ENCODE measurements at places on chromosomes 7 and 10.

GRCh38 chr7:47026780-47027361 lies 555.0 kb downstream of the TNS3 start:
- DNase-seq: peak; percentile 91

- DNase-seq: no peak
Observed at GRCh38 chr10:130244928-130245495, 108.8 kb downstream of the GLRX3 start.

DNA sequence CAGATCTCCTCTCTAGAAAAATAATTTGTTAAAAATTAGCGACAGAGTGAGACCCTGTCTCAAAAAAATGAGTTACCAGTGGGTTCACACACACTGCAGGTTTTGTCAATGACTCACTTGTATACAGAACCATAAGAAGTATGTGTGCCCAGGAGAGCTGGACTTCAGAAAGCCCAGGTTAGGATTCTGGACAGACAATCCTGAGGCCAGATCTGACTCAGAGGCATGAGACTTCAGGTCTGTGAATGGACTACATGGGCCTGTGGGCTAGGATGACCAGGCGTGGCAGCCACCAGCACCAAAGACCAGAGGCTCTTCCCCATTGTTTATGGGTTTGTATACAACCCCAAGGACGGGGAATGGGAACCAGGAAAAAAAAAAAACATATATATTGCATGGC lies 9.3 kb upstream of the ZNF438 start:
- no peak for DNase-seq

- no peak for DNase-seq
Observed at GRCh38 chr7:38565289-38565688, 65.9 kb downstream of the AMPH start.

- peak; percentile 61 for DNase-seq
Observed at GRCh38 chr7:107167483-107168232, 1.1 kb upstream of the HBP1 start.

- no peak for DNase-seq
Observed at GRCh38 chr10:120477743-120478141, 20.7 kb downstream of the PLPP4 start.

DNA sequence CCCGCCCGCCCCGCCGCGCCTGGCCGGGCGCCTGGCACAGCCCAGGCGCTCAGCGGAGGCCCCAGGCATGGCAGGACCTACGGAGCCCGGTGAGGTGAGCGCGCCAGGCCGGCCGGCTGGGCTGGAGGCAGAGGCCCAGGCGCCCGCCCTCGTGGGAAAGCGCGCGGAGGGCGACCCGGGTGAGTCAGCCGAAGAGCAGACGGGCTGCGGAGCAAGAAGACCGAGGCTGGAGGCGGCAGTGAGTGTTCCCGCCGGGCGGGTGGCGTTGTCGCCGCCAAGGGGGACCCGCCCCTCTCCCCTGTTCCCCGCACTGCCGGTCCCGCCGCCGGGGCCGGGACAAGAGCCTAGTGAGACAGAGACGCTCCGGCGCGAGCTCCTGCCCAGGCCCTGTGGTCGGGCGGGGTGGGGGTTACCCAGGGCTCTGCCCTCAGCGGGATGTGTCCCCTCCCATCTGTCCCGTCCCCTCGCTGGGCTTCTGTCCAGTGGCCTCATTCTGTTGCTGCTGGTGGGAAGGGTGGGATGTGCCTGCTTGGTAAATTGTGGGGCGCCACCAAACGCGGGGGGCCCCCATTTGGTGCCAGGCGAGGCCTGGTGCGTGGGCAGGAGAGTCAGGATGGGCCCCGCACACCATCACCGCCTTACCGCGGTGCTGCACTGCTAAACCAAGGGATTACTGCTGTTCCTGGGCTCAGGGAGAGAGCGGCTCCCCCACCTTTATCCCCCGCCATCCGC lies 17.0 kb upstream of the NODAL start:
- no peak for DNase-seq

DNA sequence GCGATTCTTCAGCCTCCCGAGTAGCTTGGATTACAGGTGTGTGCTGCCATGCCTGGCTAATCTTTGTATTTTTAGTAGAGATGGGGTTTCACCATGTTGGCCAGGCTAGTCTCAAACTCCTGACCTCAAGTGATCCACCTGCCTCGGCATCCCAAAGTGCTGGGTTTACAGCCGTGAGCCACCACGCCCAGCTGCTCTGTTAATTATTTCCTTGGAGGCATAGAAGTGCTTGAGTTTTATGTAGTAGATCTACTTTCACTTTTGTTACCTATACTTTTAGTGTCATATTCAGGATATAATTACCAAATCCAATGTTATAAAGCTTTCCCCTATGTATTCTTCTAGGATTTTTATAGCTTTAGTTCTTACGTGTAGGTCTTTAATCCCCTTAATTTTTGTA lies 1093.0 kb downstream of the GATA3 start:
- DNase-seq: no peak

GRCh38 chr7:22402250-22402649 lies 45.3 kb upstream of the RAPGEF5 start:
- no peak for DNase-seq

DNA sequence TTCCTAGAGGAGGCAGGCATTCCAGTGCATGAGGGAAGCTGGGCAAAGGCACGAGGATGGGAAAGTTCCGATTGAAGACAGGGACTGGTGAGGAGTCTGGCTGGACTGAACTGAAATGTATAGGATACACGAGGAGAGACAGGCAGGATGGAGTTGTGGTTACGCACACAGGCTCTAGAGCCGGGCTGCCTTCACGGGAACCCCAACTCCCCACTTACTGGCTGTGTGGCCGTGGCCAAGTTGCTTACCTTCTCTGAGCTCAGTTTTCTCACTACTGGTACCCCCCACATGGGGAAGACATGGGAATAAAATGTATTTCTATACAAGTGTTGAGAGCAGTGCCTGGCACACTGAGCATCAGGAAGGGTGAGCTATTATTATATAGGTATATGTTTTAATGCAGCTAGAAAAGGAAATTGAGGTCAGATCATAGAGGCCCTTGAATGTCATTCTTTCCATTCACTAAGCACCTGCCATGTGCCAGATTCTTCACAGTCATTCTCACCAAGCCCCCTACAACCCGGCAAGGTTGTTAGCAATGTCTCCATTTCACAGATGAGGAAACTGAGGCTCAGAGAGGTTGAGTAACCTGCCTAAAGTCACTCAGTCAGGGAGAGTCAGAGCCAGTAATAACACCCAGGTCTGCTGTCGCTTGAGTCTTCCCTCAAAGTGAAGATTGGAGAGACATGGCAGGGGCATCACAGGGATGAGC lies 9.7 kb downstream of the CHST3 start:
- no peak for DNase-seq

GRCh38 chr7:117901089-117901797 lies 28.0 kb upstream of the CTTNBP2 start:
- peak; percentile 48 for DNase-seq

GRCh38 chr7:40213291-40213690 lies 78.5 kb downstream of the SUGCT start:
- no peak for DNase-seq

- no peak for DNase-seq
Observed at GRCh38 chr10:49645871-49646870, 32.3 kb downstream of the CHAT start.

DNA sequence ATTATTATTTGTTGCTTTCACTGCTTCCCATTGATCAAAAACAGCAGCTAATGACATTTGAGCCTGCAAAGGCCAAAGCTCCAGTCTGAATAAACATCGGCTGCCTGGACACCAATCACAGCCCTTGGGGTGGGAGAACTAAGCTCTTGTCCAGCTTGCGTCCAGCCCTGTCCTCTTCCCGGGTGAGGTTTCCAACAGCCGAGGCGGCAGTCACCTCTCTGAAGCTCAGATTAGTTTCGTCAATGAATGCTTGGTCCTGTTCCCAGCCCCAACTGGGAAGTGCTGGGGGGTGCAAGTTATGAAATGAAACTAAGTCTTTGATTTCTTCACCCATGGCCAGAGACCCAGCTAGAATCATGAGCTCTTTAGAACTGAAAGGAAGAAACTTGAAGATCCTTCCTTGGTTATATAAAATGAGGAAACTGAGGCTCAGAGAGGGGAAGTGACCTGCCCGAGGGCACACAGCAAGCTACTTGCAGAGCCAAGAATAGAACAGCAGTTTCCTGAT lies 114.0 kb upstream of the TCF7L2 start:
- no peak for DNase-seq

- DNase-seq: no peak
Observed at GRCh38 chr10:49441488-49442476, 45.9 kb upstream of the DRGX start.

DNA sequence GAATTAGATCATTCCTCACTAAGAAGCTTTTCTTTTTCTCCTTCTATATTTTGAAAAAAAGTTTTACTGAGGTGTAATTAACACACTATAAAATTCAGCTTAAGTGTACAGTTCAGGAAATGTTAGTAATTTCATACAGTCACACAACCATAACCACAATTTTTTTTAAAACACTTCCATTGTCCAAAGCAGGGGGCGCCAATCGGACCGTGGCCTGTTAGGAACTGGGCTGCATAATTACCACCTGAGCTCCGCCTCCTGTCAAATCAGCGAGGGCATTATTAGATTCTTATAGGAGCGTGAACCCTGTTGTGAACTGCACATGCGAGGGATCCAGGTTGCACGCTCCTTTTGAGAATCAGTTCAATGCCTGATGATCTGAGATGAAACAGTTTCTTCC lies 427.1 kb downstream of the TFEC start:
- no peak for DNase-seq

- no peak for DNase-seq
Observed at GRCh38 chr7:65960351-65961074, 21.5 kb downstream of the GUSB start.

GRCh38 chr10:78684947-78685346 lies 383.8 kb upstream of the ZMIZ1 start:
- no peak for DNase-seq

- DNase-seq: no peak
Observed at GRCh38 chr7:104938741-104939390, 75.1 kb upstream of the KMT2E start.

- DNase-seq: no peak
Observed at GRCh38 chr10:97220355-97220754, 34.6 kb upstream of the SLIT1 start.

GRCh38 chr10:103111918-103112877 lies 80.9 kb downstream of the NT5C2 start:
- no peak for DNase-seq

- DNase-seq: no peak
Observed at GRCh38 chr10:118057361-118057760, 10.6 kb upstream of the RAB11FIP2 start.

- no peak for DNase-seq
Observed at GRCh38 chr10:80136134-80136571, 3.6 kb downstream of the PLAC9 start.

DNA sequence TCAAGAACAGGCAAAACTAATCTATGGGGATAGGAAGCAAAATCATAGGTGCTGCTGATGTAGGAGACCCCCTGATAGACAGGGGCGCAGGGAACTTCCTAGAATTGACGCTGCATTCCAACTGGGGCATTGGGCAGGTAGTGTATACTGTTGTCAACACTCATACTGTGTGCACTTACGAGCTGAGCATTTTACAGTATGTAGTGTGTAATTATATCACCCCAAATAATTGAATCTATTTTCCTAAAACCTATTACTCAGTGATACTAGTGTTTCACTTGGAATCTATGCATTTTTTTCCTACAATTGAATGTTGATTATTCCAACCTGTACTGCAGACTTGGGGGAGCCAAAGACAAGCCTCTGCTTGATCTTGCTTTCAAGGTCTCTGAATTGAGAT lies 207.0 kb upstream of the PRKCQ start:
- no peak for DNase-seq

- no peak for DNase-seq
Observed at GRCh38 chr10:79047875-79048638, 20.7 kb upstream of the ZMIZ1 start.

DNA sequence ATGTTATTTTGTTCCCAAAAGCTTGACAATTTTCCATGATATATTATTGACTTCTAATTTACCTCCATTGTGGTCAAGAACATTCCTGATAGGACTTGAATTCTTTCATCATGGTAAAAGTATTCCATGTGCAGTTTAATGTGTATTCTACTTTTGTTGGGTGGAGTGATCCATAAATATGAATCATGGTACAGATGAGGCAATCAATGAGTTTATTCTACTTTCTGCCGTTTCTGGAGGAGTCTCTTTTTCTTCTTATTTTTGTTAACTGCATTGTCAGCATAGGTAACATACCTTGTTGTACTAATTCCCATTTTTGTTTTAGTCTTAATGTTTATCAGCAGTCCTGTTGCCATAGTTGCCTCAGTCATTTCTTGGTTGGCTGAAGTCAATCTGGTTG lies 69.6 kb downstream of the SHOC2 start:
- no peak for DNase-seq

- no peak for DNase-seq
Observed at GRCh38 chr10:1102831-1103230, 46.6 kb downstream of the WDR37 start.

- DNase-seq: no peak
Observed at GRCh38 chr7:72265071-72265904, 146.8 kb downstream of the CALN1 start.

DNA sequence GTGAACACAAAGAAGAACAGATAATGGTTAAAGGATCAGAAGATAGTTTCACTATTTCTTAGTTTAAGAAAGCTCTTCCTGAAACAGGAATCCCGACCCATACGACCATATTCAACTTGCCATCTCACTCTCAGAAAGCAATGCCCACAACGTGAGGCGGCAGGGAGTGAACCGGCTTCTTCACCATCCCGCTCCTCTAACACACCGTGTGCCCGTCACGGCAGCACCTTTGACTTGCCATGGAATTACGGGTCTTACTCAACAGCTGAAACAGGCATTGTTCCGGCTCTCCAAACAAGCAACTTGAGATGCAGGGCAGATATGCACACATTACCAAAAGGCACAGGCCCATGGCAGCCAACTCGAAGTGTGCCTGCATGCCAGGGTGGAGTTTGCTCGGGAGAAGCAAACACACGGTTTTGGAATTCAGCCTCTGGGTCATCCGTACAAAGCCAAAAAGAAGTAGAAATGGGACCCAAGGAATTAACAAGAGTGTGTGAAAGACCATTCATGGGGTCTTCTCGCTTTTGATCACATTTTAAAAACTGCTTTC lies 293.6 kb downstream of the DNAJB6 start:
- DNase-seq: no peak

DNA sequence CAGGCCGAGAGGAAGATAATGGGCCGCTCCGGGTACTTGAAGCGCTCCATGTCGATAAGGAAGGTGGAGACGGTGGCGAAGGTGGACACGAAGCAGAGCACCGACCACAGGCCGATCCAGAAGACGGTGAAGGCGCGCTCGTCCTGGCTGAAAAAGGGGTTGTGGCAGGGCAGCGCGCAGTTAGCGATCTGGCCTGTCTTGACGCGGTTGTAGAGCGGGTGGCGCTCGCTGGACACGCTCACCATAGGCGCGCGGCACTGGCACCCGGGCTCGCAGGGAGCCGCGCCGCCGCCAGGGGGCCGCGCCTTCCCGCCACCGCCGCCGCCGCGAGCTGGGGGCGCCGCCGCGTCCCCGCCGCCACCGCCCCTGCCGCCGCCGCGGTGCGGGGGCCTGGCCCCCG lies 1.6 kb downstream of the FZD8 start:
- peak; percentile 10 for DNase-seq

- DNase-seq: no peak
Observed at GRCh38 chr7:94486216-94486615, 23.4 kb upstream of the CASD1 start.
